ENCODE measurements at places on chromosomes 16 and 17.

DNA sequence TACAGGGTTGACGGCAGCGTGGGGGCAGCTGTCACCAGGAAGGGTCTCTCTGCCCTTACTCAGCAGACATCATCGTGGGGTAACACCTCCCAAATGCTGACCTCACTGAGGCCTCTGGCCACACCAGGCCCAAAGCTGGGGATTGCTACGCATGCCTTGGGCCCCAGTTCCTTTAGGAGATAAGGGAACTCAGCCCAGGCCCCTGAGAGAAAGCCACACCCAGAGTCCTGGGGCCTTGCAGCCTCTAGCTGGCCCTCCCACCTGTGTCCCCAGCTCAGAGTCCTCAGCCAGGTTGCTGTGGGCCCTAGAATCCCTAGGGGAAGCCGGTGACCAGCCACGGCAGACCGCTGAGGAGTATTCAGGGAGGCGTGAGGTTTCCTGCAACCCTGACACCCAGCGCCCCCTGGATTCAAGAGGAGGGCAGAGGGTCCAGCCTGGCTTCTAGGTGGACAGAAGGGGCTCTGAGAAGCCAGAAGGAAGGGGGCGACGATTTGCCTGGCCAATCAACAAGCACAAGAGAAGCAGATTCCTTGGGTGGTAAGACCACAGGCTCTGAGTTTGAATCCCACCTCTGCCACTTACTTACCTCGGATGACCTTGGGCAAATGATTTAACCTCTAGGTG lies 10.3 kb upstream of the GINS2 start:
- no peak for DNase-seq

- no peak for DNase-seq
Observed at GRCh38 chr17:66778531-66779236, 56.2 kb upstream of the CACNG5 start.

- no peak for DNase-seq
Observed at GRCh38 chr17:4527566-4528125, 27.5 kb downstream of the MYBBP1A start.

- DNase-seq, result no peak
Observed at GRCh38 chr17:17911001-17911613, 61.1 kb downstream of the TOM1L2 start.

DNA sequence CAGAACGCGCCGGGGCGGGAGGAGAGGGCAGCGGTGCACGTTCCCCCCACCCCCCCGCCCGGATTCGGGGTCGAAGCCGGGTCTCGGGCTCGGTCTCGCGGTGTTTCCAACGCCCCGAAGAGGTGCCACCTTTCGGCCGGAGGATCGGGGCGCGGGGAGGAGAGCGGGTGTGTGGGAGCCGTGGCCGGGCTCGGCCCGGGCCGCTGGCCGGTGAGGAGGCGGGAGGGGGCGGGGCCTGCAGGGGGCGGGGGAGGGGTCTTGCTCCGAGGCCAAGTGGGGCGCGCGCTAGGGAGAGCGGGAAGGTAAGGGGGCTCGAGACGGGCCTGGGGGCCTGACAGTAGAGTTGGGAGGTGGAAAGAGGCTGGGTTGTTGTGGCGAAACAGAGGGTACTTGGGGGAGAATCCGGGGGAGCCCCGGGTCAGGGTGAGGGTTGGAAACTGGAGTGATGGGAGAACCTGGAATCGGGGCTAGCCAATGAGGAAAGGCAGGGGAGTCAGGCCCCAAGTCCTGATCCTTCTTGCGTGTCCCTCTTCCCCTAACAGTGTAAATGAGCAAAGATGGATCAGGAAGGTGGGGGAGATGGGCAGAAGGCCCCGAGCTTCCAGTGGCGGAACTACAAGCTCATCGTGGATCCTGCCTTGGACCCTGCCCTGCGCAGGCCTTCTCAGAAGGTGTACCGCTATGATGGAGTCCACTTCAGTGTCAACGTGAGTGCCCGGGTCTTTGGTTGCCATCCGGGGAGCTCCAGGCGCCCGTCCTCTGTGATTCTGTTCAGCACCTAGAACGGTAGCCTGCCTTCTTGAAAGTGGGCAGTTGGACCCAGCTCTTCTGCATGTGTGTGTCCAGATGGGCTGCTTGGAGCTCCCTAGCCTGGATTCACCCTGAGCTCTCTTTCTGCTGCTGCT lies 873 bp downstream of the SETD1A start:
- no peak for DNase-seq

DNA sequence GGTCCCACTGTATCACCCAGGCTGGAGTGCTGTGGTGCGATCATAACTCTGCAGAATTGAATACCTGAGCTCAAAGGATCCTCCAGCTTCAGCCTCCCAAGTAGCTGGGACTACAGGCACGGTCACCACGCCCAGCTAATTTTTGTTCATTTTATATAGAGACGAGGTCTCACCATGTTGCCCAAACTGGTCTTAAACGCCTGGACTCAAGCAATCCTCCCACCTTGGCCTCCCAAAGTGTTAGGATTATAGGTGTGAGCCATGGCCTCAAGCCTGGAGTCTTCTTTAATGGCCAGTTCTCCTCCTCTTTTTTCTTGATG lies 484 bp downstream of the CD300LB start:
- no peak for DNase-seq

DNA sequence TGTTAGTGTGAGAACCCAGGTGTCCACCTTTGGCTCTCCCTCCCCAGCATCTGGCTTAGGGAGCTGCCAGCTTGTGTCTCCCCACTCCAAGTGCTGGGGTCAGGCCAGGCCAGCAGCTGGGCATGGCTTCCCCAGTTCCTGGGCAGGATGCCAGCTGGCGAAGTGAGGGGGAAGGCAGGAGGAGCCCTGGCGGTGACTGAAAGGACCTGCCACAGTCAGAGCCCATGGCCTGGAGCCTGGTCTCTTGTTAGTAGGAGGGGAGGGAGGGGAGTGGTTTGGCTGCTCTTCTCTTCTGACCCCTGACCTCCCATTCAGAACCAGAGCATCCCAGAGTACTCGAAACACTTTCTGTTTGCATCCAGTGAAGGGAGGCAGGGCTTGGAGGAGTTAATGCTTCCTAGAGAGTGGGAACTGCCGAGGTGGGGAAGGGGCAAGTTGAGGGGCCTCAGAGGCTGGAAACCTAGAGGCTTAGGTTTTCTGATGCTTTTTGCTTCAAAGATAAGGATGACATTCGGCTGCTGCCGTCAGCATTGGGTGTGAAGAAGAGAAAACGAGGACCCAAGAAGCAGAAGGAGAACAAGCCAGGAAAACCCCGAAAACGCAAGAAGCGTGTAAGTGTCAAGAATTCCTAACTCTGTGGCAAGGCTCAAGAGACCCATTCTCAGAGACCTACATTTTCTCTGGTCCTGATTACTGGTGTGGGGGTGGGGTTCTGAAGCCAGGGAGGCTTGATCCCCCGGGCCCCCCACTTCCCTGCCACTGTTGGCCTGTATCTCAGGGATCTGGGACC lies 772 bp downstream of the CHD3 start:
- DNase-seq, result peak; percentile 82

GRCh38 chr17:79053251-79053925 lies 21.2 kb upstream of the ENGASE start:
- no peak for DNase-seq

DNA sequence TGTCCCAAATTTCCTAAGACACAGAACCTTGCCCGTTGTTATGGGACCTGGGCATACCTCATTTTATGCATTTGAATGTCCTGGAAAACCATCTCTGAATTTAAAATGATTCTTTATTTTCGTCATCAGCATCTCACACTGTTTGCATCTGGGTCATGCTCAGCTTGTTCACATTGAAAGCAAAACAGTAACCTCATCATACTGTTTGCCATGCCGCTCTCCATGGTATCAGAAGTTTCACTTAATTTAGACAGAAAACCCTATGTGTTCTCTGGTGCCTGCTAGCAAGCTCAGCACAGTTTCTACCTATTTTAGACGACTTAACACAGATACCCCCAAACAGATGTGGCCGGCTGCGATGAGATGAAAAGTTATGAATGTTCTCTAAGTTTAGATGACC lies 292.1 kb downstream of the SNX29 start:
- no peak for DNase-seq

- no peak for DNase-seq
Observed at GRCh38 chr17:16259926-16260325, 42.9 kb downstream of the PIGL start.

- peak; percentile 21 for DNase-seq
Observed at GRCh38 chr17:1898332-1898731, 68.5 kb downstream of the RPA1 start.

DNA sequence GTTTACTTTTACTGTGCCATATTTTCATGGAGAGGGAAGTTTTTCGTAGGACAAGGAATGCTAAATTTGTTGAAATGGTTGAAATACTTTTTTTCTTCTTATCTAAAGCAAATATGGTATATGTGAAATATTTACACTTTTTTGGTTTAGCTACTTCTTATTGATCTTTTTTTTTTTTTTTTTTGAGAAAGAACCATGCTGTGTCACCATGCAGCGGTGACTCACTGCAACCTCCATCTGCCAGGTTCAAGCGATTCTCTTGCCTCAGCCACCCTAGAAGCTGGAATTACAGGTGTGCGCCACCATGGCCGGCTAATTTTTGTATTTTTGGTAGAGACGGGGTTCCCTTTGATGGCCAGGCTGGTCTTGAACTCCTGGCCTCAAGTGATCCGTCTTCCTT lies 100.5 kb downstream of the FTO start:
- DNase-seq, result no peak

DNA sequence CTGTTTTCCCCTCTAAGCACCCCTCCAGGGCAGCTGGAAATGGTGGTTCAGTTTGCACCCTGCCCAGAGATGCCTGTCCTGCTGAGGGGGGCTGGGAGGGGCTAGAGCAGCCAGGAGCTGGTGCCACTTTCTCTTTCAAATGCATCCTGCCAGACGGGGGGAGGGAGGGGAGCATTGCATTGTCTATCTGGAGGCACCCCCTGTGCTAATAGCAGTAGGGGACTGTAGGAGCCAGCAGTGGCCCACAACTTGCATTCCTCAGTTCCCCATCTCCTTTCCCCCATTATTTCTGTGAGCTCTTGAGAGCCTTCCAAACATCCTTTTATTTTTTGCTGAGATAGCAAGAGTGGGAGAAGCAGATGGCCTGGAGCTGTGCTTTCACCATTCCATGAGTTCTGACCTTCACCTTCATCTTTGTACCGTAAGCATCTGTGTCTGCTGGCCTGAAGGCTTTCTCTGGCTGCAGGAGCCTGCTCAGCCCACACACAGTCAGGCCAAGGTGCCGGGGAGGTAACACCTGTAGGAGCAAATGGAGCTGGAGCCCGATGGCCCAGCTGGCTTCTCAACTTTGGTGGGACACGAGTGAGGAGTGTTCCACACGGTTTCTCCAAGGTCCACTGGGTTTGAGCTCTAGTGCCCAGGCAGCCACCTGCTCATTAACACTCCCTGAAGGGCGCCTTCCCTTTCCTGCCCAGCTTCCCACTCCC lies 5.2 kb downstream of the WFDC1 start:
- no peak for DNase-seq

DNA sequence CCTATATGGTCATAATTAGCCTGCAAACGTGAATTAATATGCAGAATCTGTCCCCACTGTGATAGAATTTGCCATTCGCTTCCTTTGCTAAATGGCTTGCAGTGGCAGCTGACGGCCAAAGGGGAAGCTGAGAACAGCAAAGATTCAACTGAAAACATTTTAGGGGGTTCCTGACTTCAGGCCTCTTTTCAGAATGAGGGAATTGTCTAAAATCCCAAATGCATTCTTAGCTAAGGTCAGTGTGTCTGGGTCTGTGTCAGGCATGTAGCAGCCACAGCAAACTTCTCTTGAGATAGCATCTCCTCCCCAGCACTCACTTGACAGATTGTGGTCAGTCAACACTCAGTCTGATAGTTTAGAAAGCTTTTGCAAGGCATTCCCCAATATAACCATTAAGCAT lies 701.1 kb downstream of the WWOX start:
- DNase-seq, result no peak

- no peak for DNase-seq
Observed at GRCh38 chr17:45127548-45128300, 4.6 kb downstream of the PLCD3 start.

GRCh38 chr16:89360760-89361435 lies 129.5 kb downstream of the ANKRD11 start:
- no peak for DNase-seq

DNA sequence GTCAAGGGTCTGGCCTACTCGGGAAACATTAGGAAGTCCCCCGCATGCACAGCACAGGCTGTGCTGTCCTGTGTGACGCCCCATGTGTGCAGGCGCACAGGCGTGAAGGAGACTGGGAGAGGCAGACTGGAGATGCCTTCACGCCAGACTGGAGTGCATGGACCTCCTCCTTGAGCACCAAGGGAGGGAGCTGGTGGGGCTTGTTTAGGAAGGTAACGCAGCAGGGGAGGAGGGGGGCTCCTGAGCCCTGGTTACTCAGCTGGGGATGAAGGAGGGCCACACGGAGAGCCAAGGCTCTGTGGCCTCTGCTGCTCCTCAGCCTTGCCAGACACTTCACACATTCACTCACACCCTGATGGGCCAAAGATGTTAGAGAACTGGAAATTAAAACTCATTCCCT lies 7.7 kb downstream of the HSDL1 start:
- DNase-seq, result no peak

DNA sequence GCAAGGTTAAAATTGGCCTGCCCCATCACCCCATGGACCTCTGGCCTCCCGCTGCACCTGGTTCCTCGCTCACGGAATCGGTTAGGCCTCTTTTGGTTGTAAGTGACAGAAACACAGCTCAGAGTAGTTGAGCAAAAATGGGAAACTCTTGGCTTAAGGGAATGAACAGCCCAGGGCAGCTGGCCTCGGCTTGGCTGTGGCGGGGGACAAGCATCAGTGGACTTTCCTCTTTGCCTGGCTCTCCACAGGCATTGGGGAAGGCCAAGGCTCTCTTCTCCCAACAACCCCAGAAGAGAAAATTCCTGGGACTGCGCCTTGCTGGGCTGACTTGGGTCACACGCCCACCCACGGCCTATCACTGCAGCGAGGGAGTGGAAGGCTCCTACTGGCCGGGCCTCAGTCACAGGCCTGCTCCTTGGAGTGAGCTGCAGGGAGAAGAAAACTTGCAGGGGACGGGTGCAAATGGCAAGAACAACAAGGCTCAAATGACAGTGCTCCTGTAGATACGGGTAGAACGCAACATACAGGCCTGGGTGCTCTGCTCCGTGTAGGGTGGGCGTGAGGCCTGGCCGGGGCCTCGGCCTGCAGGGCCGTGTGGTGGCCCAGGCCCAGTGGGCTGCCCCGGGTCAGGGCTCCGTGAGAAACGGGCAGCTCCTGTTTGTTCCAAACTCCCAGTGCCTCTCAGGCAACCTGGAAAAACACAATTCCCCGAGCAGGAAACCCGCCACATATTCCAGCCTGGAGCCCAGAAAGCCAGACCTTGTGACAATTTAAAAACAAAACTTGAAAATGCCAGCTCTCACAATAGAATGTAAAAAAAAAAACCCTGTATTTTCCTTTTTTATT lies 25.0 kb upstream of the ATP2A3 start:
- DNase-seq, result no peak

DNA sequence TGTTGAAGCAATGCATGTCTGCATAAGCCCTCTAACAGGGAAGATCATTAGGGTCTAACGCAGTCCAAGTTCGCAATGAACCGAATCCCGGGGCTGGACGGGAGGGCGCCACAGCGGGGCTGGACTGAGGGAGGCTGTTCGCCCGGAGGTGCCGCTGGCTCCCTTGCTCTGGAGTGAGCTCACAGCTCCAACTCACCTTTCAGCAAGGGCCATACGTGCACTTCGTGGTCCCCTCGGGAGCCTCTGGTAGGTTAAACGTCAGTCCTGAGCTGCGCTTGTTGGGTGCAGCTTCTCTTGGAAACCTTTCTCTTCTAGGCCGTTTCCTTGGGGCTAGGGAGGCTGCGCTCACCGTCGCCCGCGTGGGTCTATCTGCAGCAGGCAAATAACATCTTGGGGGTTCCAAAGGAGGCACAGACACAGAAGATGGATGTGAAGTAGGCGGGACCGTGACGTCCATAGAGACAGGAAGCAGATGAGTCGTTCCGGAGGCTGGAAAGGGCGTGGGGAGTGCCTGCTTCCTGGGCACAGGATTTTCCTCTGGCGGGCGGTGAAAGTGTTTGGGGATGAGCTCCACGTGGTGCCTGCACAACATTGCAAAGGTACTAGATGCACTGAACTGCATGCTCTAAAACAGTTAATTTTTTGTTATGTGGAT lies 21.9 kb downstream of the ATP2C2 start:
- no peak for DNase-seq
